H4 (cell line): ENCODE measurements at places on chromosomes 1 and 21. TPM values are rescaled to one million over a fixed set of nuclear protein-coding genes. Genes with fewer than 3 reads are reported as not detected.

Gene SESN2
- total RNA-seq: 11.8 and 13.6 TPM in 2 replicates

- no peak for DNase-seq
Observed at GRCh38 chr1:235002706-235003300, 125.8 kb downstream of the TOMM20 start.

- no peak for DNase-seq
Observed at GRCh38 chr1:25184001-25184762, 48.1 kb downstream of the SYF2 start.

DNA sequence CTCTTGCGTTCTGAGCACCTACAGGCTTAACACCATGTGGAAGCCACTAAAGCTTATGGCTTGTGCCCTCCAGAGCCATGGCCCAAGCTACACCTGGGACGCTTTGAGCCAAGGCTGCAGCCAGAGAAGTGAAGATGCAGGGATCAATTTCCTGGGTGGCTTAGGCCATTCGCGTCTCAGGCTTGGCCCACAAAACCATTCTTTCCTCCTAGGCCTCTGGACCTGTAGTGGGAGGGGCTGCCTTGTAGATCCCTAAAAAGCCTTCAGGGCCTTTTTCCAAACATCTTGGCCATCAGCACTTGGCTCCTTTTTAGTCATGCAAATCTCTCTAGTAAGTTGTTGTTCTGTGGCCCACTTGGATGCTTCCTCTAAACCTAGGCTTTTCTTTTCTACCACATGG lies 401.7 kb upstream of the RUNX1 start:
- DNase-seq: no peak
